ENCODE measurements at places on chromosomes 7 and 10.

- no peak for DNase-seq
Measured at GRCh38 chr10:103708627-103709288, 146.6 kb downstream of the SH3PXD2A start.

DNA sequence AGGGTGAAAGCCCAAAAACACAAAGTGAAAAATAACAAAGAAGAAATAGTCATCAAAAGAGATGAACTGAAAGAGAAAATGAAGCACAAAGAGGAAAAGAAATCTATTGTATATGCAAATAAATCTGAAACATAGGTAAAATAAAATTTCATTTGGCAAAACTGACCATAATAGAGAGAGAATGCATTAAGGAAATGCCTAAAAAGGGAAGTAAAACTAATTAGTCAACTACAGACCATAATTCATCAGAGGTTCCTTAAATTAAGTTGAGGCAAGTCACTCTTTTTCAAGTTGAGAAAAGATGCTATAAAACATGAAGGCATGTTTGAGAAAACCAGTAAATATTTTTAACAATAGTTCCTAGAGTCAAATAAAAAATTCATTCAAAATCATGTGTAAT is 233.3 kb downstream of the LRRN3 start:
- DNase-seq: no peak

DNA sequence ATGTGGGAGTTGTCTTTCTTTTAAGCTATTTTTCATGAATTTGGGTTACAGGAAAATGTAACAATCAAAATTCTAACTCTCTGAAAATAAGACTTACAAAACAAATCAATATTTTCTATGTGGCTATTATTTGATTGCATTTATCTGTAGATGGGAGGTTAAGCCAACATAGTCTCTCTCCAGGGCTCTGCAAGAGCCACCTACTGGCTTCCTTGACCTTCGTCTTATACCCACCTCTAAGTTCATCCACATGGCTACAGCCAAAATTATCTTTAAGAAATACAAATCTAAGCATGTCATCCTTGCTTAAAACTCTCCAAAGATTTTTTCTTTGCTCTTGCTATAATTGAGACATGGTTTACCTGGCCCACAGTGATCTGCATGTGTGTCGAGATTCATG is 14.2 kb downstream of the GRM3 start:
- DNase-seq: no peak

DNA sequence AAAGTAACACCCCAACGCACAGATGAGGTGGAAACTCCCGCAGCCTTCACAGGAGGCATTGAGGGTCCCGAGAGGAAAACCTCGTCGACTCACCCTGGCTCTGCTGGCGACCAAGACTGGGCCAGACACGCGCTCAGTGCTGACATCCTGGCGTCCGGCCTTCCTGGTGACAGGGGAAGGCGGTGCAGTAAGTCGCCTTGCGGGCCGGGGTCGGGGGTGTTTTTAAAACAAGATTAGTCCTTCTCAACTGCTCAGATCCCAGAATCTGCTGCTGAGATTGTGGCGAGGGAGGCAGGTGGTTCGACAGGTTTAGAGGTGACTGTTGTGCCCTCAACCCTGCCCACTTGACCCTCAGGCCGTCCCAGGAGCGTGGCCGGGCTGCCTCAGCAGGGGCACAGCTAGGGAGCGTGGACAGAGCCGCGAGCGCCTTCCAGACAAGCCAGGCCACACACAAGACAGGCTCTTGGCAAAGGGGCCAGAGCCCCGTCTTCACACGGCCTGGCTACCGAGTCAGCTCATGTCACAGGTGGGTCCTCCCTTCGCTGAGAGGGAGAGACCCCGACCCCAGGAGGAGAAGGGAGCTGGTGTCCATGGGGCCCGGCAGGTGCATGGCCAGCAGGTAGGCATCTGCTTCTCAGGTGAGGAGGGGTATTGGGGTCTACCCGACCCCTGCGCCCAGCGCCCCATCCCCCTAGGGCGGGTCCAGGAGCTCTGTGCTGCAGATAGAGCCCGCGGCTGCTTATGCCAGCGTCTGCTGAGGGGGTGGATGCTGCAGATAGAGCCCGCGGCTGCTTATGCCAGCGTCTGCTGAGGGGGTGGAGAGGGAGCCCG is 81.6 kb downstream of the DNAJB6 start:
- DNase-seq: no peak

DNA sequence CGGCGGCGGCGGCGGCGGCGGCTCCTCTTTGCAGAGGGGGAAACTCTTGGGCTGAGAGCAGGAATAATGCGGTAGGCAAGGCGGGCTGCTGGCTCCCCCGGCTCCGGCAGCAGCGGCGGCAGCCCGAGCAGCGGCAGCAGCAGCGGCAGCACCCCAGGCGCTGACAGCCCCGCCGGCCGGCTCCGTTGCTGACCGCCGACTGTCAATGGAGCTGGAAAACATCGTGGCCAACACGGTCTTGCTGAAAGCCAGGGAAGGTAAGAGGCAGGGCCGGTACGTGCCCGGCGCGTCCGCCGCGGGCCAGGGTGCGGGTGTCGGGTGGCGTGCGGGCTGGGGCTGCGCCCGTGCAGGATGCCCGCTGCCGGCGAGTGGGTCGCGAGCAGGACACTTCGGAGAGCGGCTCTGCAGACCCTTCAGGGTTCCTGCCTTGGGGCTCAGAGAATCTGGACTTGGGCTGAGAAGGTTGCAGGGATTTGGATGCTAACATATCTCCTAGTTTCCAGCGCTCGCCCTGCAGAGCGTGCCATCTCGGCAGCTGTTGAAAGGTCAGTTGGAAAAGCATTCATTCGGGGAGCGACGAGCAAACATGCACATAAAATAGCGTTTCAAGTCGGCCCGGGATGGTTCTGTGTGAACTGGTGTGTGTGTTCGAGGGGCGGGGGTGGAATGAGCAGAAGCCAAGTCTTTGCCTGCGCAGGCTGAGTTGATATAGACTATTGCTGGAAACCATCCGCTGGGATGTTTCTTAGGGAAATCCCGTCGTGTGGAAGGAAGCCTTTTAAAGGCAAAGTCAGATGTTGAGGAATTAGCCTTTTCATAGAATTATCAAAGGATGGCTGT is 562 bp downstream of the GRK5 start:
- DNase-seq: no peak

- no peak for DNase-seq
Measured at GRCh38 chr7:51569581-51569980, 253.0 kb upstream of the COBL start.

- no peak for DNase-seq
Measured at GRCh38 chr10:122363722-122364463, 10.6 kb upstream of the PLEKHA1 start.

DNA sequence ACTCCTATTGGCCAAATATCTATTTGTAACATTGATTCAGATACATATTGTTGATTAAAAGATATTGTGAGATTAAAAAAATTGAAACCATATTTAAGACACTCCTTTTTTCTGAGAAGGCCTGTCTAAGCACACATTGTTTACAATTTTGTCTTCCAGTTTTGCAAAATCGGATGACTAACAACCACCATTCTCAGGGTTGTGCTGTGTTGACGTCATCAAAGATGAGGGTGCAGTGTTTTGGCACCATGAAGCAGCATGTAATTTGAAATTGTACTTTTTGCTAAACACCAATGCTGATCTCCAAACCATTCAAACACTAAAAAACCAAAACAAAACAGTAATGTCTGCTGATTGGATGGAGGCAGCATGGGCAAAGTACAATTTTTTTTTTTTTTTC is 7.4 kb downstream of the CREB5 start:
- no peak for DNase-seq

- no peak for DNase-seq
Measured at GRCh38 chr7:151837285-151838042, 39.5 kb downstream of the PRKAG2 start.

GRCh38 chr7:98974906-98975816 is 96.8 kb downstream of the TRRAP start:
- DNase-seq: no peak

GRCh38 chr7:134718211-134718875 is 61.1 kb upstream of the CALD1 start:
- DNase-seq: no peak

GRCh38 chr10:127405221-127405620 is 143.9 kb upstream of the NPS start:
- no peak for DNase-seq

DNA sequence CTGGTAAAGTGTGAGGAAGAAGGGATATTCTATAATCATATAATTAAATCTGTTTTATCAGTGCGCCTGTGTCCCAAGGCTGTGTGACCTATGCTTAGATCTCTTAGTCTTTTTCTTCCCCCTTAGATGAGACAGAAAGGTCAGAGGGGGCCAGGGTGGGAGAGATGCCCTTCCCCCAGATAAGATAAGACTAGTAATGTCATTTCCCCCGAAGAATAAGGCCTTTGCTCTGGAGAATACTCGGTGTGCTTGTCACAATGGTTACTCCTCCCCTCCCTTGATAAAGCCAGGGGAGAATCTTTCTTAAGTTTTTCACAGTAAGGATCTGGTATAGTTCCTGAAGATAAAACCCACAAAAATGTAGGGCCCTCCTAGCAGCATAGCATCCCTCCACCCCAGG is 1041.8 kb downstream of the SORCS3 start:
- no peak for DNase-seq

- DNase-seq: no peak
Measured at GRCh38 chr10:22853906-22854447, 73.9 kb upstream of the ARMC3 start.

GRCh38 chr7:152522571-152523067 is 86.8 kb upstream of the KMT2C start:
- peak; percentile 88 for DNase-seq

DNA sequence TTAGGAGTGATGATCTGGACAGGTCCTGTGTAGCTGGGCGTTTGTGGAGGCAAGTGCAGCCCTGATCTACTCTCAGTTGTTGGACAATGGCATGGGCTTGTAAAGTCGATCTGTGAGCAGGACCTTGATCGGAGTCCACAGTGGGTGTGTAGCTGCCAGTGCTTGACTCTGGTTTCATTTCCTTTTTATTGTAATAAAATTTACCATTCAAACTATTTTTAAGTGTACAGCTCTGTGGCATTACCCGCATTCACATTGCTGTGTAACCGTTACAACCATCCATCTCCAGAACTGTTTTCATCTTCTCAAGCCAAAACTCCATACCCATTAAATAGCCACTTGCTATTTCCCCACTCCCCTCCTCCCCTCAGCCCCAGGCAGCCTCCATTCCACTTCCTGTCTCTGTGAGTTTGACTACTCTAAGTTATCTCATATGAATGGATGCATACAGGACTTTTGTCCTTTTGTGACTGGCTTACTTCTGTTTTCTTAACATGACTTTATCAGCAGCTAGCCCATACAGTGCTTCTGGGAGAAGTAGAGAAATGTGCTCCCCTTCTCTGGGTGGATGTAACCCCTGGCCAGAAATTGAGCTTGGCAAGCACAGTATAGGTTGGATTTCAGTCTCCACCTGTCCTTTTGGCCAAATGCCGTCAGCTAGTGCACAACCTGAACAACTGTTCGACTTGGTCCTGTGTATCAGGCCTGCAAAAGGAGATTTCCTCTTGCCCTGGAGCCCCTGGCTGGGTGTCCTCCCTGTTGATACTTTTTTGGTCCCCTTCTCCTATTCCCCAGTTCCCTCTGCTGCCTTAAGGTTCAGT is 180.0 kb downstream of the LRMDA start:
- DNase-seq: no peak

DNA sequence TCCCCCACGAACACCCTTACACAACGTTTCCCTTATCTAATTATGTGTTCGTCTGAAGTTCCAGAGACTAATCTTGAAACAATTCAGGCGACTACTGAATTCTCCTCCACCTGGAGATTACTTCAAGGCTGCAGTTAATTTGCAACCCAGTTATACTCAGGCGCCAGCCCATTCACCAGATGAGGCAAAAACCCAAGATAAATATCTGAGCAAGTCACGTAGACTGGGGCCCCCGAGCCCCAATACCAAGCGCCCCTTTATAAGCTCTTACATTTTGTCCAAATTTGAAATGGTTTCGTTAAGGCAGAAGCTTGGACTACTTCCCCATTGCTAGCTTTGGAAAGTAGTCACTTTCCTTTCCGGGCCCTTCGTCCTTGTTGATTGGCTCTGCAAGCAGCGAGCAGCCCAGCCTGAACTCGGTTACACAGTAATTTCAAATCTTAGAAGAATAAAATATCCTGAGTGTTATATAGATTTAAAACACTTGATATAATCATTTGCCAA is 1.2 kb downstream of the TPK1 start:
- no peak for DNase-seq

GRCh38 chr7:135877805-135878204 is 99.4 kb downstream of the MTPN start:
- DNase-seq: no peak

- no peak for DNase-seq
Measured at GRCh38 chr7:70177166-70177565, 578.9 kb downstream of the AUTS2 start.

- DNase-seq: no peak
Measured at GRCh38 chr7:152117356-152117755, 91.9 kb downstream of the GALNT11 start.

DNA sequence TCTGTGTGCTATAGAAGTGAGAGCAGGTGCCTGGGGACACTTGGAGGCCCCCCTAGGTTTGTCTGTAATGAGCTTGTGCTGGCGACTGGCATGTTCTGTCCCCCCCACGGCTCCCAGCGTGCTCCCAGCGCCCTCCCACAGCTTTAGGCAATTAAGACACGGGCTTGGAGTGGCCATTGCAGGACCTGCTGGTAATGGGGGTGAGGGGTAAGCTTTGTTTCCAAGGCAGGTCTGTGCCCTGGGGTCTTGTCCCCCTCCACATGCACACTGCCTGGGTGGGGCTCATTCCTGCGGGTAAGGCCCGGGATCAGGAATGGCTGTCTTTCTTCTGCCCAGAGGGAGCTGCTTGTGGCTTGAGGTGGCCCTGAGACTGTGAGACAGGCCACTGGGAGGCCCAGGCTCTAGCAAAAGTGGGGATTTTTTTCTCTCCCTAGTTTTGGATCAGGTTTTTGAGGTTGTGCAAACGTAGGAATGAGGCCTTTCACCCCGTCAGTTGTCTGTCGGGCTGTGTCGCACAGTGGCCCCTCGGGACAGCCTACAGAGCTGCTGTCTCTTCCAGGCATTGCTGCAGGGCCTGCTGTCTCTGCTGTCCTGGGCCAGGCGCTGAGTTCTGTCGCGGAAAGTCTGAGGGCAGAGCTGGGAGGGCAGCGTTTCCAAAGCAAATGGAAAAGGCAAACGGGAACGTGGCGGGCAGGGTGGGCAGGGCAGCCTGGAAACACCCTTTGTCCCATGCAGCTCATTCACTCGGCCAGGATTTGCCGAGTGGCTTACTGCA is 107.4 kb downstream of the LHPP start:
- DNase-seq: no peak

Data from NCI-H446 (cell line).